Stimulated activated CD4-positive, alpha-beta T cell treated with anti-CD3 and anti-CD28 coated beads, Interleukin-15, amount 100 ng/mL, for 48 hours (primary cell): ENCODE measurements at places on chromosomes 7 and 10.

DNA sequence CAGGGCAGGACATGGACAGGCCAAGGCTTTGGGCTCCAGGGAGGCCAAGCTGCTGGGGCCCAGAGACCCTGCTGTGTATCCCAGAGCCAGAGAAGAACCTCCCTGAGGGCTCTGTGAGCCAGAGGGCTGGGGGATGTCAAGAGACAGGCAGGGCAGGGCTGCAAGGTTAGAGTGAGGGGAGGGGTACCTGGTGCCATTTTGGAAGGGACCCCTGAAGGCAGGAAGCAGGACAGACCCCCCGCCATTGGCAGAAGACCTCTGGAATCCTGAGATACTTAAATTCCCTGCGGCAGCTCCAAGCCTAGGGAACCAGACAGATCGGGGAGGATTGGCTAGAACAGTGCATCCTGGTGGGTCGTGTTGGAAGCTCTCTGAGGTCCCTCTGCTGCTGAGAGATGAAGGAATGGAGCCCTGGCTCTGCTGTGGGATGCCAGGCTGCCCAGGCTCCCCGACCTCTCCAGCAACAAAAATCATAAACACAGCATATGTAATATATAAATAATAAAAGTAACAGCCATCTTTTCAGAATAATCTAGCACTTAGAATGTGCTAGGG lies 75.0 kb downstream of the LHPP start:
- no peak for DNase-seq

DNA sequence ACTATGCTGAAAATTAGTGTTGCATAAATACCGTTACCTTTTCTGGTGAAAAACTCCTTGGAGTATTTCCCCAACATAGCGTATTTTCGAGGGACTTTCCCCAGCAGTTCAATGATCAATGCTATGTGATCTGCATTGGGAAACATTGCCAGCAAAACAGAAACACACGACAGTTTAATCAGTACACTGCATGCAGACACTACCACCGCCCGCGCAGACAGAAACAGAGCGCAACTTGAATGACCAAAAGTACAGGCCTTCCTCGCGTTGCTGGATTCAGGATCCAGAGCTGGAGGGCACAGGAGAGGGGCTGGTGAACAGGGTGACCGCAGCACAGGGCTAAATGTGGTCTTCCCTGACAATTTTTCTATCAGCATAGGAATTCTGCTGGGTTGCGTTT lies 111.7 kb downstream of the KMT2E start:
- no peak for DNase-seq

GRCh38 chr7:29326864-29327263 lies 132.3 kb downstream of the CHN2 start:
- no peak for DNase-seq

GRCh38 chr10:16853201-16853600 lies 36.0 kb upstream of the RSU1 start:
- no peak for DNase-seq

GRCh38 chr10:103111031-103111917 lies 81.8 kb downstream of the NT5C2 start:
- no peak for DNase-seq

DNA sequence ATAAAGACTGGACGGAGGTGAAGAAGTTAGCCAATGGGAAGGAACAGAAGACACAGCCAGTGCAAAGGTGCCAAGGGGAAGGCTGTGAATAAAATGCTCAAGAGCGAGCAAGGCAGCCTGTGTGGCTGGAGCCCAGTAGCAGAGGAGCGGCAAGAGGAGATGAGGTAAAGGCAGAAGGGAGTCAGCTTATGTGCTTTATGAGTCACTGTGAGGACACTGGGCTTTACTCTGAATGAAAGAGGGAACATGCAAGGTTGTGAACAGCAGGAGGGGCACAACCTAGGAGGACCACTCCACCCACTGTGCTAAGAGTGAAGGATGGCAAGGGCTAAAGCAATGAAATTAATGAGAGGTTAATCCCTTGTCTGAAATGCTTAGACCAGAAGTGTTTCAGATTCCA lies 129.0 kb upstream of the ODAD2 start:
- no peak for DNase-seq

- no peak for DNase-seq
These were observed 4.2 kb downstream of the VSTM2A start for GRCh38 chr7:54546081-54546985.

DNA sequence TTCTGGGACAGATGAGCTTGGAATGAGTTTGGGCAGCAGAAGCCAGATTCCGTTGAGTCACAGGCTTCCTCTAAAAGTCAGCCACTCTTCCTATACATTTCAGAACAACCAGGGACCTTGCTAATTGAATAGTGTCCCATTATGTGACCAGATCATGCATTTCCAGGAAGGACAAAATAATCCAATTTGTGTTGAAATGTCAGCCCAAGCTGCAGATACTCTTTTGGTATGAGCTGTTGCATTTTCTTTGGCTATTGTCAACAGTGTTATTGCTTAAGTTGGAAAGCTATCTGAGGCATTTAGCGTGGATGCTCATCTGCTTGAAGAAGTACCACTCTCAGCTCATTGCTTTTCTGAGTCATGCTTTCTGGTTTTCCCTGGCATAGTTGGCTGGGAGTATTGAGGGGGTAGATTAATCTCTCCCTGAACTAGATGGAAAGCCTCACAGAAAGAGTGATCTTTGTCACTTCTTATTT lies 223.7 kb upstream of the HABP2 start:
- no peak for DNase-seq

DNA sequence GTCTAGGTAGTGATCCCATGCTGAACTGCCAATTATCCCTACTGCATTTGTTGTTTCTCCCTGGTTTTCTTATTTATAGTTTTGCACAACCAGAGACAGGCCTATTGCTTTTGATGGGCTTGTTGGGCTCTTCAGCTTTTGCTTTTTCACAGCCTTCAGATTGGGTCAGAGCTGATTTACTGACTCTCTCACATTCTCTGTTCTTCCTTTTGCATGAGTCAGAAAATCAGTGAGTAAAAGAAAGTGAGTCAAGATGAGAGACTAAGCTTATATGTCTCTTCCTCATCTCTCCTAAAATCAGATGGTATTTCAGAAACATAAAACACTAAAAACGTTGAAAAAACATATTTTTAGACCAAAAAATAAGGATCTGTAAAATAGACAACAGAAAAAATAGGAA lies 1135.4 kb downstream of the XPNPEP1 start:
- no peak for DNase-seq

DNA sequence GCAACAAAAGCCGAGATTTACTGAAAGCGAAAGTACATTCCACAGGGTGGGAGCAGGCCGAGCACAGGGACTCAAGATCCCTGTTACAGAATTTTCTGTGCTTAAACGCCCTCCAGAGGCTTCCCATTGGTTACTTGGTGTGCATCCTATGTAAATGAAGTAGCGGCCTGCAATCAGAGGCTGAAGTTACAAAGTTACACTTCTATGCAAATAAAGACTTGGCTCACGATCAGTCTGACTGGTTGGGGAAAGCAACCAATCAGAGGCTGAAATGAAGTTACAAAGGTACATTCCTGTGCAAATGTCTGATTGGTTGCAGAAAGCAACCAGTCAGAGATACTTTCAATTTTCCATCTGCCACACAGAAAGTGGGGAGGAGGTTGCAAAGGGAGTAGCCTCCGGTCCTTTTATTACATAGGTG lies 4.1 kb downstream of the ACBD7 start:
- DNase-seq: no peak

- DNase-seq: no peak
These were observed 93.0 kb upstream of the CYP26C1 start for GRCh38 chr10:92967641-92968040.

- no peak for DNase-seq
These were observed 43.4 kb upstream of the GJD4 start for GRCh38 chr10:35561715-35562114.

- DNase-seq: no peak
These were observed 90.5 kb downstream of the VSTM2A start for GRCh38 chr7:54632696-54633095.

- DNase-seq: no peak
These were observed 674.8 kb downstream of the KCNMA1 start for GRCh38 chr10:76962851-76963250.

DNA sequence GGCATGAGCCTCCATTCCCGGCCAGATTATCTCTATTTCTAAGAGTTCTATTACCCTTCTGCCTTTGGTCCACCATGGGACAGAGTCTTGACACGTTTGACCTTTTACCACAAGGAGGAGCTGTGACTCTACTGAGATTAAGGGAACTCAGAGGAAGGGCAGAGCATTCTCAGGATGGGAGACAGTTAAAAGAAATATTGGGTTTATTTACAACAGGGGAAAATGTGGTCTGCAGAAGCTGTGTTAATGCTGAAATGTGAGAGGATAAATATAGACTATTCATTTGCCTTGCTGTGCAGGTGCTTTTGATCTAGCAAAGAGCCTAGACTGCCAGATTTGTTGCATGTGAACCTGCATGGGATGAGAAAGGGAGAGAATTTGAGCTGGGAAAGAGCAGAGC lies 45.8 kb upstream of the PRSS58 start:
- no peak for DNase-seq

- no peak for DNase-seq
These were observed 103.5 kb downstream of the FAM53B start for GRCh38 chr10:124640538-124641231.

- no peak for DNase-seq
These were observed 46.4 kb upstream of the NXPH1 start for GRCh38 chr7:8386926-8387550.

DNA sequence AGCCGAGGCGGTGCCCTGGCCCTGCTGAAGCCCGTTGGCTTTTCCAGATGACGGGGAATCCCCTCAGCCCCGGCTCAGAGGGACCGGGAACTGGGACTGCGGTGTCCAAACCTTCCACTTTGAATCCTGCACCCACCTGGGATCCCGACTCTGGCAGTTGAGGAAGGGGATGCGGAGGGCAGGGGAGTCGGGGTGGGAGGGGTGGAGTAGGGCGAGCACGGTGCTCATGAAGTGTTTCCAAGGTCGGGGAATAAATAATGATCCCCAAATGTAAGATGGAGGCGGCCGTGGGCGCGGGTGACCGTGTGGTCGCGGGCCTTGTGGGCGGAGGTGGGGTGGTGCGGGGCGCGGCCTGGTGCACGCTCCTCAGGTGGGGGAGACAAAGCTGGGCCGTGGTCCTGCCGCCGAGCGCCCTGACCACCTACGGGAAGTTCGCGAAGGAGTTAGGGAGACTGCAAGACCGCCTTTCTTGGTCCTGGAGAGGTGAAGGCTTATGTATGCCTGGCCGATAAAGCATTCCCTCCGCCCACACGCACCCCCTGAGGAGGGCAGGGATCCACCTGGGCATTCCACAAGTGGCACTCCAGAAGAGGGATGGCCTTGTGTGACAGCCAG lies 1.4 kb downstream of the MTURN start:
- DNase-seq: no peak

GRCh38 chr7:126780993-126781392 lies 471.7 kb downstream of the GRM8 start:
- no peak for DNase-seq

GRCh38 chr7:92813390-92814024 lies 22.9 kb downstream of the CDK6 start:
- no peak for DNase-seq

GRCh38 chr7:1242256-1242605 lies 9.6 kb downstream of the UNCX start:
- DNase-seq: no peak

DNA sequence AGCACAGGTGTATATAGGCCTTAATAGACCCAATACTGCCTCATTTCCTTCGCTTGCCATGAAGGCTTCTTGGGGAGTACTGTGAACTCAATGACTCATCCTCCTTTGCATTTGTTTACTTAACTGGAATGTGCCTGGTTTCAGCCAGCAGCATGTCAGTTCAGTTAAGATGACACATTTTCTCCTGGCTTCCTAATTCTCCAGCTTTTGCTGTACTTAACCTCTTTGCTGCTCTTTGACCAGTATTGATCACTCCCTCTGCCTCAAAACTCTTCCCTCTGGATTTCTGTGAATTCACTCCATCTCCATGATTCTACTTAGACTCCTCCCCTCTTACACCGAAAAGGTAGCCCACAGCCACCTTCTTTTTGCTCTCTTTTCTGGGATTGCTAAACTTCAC lies 135.7 kb downstream of the MAGI2 start:
- DNase-seq: no peak

DNA sequence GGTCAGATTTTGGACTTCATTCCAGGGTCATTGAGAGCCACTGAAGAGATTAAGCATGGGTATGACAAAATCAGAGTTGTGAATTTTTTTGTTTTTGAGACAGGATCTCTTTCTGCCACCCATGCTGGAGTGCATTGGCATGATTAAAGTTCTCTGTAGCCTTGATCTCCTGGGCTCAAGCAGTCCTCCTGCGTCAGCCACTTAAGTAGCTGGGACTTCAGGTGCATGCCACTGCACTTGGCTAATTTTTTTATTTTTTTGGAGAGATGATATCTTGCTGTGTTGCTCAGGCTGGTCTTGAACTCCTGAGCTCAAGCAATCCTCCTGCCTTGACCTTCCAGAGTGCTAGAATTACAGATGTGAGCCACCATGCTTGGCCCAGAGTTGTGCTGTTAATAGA lies 52.5 kb upstream of the GLCCI1 start:
- DNase-seq: no peak

DNA sequence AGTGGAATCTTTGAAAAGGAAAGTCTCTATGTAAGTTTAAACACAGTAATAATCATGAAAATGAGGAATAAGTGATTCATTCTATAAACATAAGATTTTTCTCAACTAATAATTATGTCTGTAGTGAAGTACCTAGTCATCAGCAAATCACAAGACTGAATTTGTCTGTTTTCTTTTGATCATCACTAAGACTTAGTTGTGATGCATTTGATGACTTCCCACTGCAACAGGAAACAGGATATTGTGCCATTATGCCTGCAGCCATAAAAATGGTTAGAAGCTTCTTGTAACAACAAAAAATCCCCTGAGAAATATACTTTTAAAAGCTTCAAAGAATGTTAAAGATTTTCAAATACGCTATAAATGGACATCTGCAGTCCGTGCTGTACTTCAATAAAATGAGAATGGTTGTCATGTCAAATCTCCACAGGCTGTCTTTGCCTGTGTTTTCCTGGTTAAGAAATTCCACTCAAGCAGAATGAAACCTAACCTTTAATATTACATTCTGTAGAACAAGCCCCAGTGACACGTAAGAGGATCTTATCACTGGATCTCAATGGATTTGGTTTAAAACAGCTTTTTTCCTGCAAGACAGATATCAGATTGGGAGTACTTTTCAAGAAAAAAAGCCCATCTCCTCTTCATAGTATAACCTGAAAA lies 1262.3 kb upstream of the PHF14 start:
- DNase-seq: no peak

GRCh38 chr7:110964775-110965174 lies 126.2 kb upstream of the LRRN3 start:
- DNase-seq: no peak

DNA sequence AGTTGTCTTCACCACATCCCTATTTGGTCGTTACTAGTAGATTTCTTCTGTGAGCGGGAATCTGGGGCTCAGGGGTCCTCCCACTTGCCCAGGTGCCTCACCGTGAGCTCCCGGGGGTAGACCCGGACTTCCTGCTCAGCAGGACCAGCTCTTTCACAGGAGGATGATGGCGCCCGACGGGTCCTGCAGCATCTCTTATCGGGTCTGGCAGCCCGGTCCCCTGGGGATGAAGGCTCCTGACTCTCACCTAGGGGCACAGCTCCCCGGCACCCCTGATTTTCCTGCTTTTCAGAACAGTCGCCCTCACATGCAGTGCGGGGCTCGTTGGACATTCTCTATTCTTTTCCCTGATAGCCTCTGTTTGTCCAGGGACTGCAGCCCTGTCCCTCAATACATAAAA lies 33.0 kb upstream of the SHH start:
- no peak for DNase-seq

- DNase-seq: no peak
These were observed 39.2 kb upstream of the JCAD start for GRCh38 chr10:30098629-30099028.

GRCh38 chr10:131211965-131212619 lies 99.4 kb downstream of the TCERG1L start:
- DNase-seq: no peak

GRCh38 chr7:142791502-142791901 lies 20.7 kb downstream of the PRSS2 start:
- DNase-seq: no peak
